ENCODE measurements at places on chromosomes 11 and 22.

- DNase-seq = no peak
Measured at GRCh38 chr11:120462825-120463224, 48.7 kb upstream of the GRIK4 start.

- no peak for DNase-seq
Measured at GRCh38 chr22:22974156-22974555, 86.5 kb downstream of the IGLL5 start.

- no peak for DNase-seq
Measured at GRCh38 chr11:105211806-105212554, 72.4 kb upstream of the CARD18 start.

DNA sequence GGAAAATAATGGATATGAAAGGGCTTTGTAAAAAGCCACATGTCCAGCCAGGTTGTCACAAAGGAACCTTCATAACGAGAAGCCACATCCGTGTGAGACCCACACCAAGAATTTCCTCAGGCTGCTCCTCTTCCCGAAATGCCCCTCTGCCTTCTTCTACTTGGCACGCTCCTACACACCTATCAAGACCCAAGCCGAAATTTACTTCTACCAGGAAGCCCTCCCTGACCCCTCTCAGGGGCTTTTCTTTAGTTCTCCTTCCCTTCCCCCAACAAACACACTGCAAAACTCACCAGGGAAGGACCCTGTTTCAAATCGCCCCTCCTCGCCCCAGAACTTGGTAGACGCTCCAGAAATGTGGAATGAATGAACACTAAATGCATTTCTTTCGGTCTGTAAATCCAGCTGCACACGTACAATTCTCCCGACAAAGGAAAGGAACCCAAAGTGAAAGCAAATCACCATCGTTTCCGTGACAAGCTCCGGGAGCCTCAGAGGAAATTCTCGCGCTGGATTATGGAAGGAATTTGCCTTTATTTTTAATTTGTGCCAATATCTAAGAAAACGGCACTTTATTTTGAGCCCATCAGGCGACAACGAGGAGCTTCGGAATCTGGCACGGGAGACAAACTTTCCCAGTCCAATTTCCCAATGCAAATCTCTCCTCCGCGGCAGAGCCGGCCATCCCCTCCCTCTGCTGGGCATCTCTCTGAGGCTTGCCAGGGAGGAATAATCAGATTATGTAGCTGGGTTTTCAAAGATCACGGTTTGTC is 13.2 kb upstream of the SHISAL1 start:
- DNase-seq = no peak

DNA sequence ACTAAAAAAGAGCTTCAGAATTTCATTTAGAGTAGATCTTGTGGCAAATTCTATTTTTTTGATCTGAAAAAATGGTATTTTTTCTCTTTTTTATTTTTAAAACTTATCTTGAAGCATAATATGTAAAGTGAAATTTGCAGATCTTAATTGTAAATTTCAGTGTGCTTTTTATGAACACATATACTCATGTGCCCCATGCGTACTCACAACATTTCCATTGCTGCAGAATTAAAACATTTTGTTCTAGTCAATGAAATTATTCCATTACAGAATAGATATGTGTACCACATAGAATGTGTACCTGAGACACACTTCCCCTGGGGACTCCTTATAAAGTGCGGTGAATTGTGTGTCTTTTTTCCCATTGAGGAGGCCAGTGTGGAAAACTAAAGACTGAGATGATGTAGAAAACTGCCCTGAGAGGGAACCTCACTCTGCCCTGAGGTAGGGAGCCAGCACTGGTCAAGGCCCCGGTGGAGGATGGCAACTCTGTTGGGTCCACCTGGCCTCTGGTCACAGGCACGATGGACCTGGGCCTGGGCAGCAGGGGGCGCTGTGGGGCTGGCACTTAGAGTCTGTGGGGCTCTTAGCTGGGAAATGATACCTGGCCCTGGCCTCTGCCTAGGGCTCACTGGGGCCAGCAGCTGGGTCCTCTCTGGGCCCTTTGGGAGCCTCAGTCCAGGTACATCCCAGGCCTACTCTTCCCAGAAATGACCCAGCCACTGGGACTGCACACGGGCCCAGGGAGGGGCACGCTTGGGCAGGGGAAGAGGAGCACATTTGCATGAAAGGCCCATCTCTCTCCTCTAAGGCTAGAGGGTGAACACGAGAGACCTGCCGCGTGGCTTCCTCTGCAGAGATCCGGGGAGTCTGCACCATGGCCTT is 77.9 kb upstream of the TOP3B start:
- no peak for DNase-seq

DNA sequence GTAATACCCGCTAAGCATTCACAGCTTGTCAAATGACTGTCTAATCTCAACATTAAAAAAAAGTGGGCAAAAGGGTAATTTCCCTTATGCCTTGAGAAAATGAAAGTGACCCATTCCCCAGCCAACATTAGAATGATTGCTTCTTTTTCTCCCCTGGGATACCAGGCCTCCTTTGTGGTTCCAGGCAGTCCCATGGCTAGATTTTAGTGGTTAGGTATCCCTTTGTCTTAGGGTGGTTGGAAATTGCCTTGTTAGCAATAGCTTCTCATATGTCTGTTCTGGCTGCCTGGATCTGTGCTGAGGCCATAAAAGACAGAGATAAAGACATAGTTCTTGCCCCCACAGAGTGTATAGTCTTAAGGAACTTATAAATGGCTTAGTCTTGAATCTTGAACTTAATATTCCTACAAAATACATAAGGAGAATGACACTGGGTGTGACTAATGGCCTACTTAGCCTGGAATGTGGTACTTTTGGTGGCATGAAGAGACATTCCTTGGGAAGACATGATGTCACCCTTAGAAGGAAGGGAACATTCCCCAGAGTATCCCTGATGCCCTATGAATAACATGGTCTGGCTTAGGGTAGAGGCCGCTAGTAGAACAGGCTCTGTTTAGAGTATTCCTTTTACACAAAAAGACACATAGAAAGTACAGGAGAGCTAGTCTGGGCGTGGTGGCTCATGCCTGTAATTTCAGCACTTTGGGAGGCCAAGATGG is 90.3 kb downstream of the ZBTB16 start:
- DNase-seq = no peak

GRCh38 chr11:16114978-16115871 is 241.1 kb downstream of the SOX6 start:
- no peak for DNase-seq

- peak; percentile 67 for DNase-seq
Measured at GRCh38 chr11:123682696-123683410, 28.4 kb upstream of the SCN3B start.

DNA sequence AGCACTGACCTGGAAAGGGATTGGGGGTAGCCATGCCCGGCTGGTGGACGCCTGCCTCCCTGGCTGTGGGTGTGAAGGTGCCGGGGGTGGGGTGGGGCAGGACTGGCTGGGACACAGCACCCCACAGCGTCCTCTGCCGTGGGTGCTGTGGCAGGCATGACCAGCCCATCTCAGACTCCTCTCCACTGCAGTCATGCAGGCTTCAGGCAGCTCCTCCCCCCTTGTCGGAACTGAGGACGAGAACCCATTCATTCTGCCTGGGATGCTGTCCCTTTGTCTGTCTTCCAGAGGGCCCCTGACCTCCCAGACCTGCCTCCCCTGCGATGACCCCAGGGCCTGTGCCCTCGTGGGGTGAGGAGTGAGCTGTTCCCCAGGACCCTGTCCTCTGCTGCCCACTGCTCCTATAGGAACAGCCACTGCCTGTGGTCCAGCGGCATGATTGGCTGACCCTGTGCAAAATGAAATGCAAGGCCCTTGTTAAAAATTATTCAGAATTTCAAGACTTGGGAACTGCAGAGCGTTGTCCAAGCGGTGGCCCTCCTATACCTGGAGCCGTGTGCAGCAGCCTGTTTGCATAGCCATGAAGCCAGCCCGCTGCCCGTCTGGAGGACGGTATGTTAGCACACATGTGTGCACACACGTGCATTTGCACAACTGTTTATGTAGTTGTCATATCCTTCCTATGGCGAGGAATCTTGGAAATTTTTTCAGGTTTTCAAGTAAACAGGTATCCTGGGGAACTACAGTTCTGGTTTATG is 1122.3 kb downstream of the BRD1 start:
- DNase-seq = no peak

DNA sequence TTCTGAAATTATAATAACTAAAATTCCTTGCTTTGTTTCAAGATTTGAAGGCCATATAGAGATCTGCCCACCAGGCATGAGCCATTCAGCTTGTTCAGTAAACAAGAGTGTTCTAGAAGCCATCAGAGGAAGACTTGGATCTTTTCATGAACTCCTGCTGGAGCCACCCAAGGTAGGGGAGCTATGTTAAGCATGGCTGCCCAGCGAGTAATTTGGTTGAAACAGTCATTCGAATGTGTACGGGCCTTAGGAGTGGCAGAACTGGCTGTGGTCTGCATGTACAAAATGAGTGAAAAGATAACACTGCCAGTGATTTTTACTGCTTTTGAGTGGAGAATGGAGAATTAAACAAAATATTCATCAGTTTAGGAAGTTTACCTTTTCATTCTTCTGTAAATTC is 103.7 kb downstream of the PPP6R3 start:
- no peak for DNase-seq

DNA sequence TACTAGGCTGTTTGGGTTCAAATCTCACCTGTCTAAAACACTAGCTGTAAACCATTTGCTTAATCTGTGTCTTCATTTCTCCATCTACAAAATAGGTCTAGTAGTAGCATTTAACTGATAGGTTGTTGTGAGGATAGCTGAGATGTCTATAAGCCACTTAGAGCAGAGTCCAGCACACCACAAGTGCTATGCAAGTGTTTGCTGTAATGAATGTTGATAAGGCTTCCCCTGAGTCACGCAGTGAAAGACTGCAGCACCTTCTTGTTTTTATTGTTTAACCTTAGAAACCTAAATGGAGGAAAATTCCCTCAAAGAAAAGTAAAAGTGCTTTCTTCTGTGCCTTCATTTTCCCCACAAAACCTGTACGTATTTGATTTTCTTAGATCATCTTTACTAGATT is 23.1 kb upstream of the LDHA start:
- no peak for DNase-seq

GRCh38 chr11:77523712-77524111 is 49.8 kb upstream of the PAK1 start:
- no peak for DNase-seq

- DNase-seq = no peak
Measured at GRCh38 chr22:39960791-39961746, 872 bp downstream of the TMA7B start.

DNA sequence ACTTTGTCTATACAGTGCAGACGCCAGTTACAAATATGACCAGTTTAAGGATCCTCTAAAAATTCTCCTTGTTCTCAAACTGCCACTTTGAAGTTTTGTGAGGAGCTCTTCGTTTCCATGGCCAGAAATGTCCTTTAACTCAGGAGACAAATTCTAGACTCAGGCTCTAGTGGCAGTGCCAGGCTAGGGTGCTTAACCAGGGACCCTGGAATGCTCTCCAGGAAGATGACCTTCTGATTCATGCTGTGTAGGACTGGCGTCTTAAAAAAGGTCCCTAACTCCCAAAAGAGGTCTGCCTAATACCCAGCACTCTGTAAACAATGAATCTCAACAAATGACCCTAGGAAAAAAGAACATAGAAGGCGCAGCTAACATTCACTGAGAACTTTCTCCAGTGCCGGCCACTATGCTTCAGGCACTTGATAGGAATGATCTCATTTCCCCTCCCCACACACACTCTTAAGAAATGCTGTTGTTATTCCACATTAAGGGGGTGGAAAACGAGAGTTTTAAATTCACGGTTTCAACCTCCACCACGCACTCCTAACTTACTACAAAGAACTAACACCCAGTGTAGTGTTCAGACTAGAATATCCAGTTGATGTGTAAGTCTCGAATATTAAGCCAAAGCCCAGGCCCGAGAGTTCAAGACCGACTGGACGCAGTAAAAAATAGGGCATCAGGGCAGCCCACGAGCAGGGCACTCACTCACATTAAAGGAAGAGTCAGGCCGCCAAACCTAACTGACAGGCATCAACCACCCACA is 747 bp downstream of the NXF1 start:
- DNase-seq = no peak

DNA sequence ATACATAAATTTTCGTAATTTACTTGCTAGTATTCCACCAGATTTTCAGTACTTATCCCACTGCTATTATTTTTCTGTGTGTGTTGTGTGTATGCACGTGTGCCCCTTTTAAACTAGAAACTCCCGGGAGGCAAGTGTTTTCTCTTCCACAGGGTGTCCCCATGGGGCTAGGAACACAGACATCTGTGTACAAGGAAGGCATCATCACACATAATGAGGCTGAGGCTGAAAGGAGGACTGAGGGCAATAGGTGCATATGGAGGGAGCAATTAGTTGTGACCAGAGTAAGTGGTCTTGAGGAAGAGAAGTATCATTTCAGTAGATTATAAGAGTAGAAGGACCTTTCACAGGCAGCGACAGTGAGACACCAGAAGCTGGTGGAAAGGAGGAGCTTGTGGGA is 2.1 kb upstream of the DPAGT1 start:
- no peak for DNase-seq

GRCh38 chr11:66280428-66280827 is 2.5 kb downstream of the CNIH2 start:
- DNase-seq = no peak

DNA sequence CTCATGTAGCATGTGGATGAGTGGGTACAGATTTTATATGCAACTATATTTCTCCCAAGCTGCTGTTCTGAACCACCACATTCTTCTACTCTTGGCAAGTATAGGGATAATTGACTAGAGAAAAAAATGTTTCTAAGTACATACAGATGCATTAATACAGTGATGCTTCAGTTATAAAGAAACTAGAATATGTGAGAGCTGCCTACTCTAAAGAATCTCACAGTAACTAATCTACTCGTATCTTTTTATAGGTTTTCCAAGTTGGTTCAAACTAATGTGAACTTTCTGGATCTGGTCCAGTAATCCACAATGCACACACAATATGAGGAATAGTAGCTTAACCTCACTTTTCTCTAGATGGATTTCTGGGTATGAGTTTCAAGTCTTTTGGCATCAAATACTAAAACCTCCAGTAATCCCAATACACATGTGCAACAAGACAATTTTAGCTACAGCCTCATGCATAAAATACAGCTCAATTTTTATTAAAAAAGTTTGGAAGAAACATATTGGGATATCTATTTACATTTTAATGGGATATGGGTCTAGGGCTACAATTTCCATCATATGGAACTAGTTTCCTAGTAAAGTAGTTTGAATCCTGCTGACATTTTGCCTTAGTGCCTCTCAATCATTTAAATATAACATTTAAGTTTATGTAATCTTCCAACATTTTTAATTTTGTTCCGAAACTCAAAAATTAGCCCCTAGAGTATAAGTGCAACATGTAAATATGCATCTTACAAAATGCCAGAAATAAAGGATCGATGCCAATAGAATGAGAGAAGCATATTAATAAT is 2209.7 kb downstream of the LRRC4C start:
- no peak for DNase-seq

Measured in putamen (tissue), 1 donor.